ENCODE measurements at places on chromosomes 3 and 15. TPM values are rescaled to one million over a fixed set of nuclear protein-coding genes. Genes with fewer than 3 reads are reported as not detected.

- H3K4me3 ChIP-seq: peak overlapping the region; percentile 33
- H3K27me3 ChIP-seq: peaks cover 21% of the 10 kb centered on the region
- peaks cover 19% of the 10 kb centered on the region for H3K4me1 ChIP-seq
- no peaks in the 10 kb centered on the region for H3K36me3 ChIP-seq
Observed at GRCh38 chr3:194313560-194314387, 37.4 kb downstream of the CPN2 start.

DNA sequence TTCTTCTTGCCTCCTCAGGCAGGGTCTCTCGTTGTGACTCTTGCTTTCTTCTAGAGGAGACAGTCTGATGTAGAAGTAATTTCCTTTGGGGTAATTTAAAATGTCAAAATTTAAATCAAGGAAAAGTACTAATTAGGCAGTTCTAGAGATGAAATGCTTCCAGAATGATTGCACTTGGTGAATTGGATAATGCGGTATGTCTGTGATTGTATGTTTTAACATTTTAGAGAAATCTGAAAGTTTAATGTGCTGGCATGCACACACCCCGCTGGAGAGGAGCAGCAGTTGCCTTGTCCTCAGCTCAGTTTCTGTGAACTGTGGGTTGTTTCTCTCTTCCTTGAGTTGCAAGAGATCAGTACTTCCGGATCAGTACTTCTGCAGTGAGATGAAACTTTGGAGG lies 322.9 kb upstream of the CTDSPL start:
- H3K36me3 ChIP-seq: no peaks in the 10 kb centered on the region
- peaks cover 2% of the 10 kb centered on the region for H3K4me1 ChIP-seq
- no peak overlapping the region for H3K27ac ChIP-seq
- peaks cover 39% of the 10 kb centered on the region for H3K27me3 ChIP-seq

GRCh38 chr3:102200126-102200525 lies 234.7 kb upstream of the ZPLD1 start:
- no peak for DNase-seq
- H3K36me3 ChIP-seq: peaks cover 3% of the 10 kb centered on the region
- no peak overlapping the region for H3K27ac ChIP-seq
- H3K4me3 ChIP-seq: no peak overlapping the region
- peaks cover 2% of the 10 kb centered on the region for H3K4me1 ChIP-seq

DNA sequence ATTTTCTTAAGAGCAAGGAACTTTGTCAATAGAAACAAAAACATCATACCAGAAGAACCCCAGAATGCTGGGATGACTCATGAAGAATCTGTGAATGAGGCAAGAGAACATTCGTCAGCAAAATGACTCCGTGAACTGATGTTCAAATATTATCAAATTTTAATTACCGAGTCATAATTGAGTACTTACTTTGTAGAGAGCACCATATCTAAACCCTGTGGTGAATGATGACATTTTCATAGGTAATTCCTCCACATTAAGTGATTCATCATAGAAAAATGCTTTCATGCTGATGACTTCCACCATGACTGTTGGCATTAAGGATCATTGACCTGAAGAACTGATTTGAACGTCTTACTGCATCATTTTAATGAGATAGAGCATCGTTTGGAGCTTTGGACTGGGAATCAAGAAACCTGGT lies 56.3 kb downstream of the PPARG start:
- no peak for DNase-seq
- no peak overlapping the region for H3K27ac ChIP-seq
- H3K4me3 ChIP-seq: peak overlapping the region; percentile 56
- peaks cover 8% of the 10 kb centered on the region for H3K4me1 ChIP-seq

DNA sequence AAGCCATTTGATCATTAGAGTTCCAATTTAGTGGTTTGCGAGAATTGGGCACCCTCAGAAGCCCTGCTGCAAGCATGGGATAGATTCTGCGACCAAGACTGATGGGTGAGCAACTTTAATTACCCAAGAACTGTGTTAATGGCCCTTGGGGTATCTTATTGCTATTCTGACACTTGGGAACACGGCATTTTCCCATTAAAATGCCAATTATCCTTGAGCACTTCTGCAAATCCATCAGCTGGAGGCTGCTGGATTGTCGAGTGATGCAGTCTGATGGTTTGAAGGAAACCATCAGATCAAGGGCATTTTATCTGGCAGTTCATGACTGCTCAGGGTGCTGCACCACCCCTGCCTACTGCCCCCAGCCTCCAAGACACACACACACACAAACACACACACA lies 183.6 kb upstream of the PROK2 start:
- no peak for DNase-seq
- H3K4me1 ChIP-seq: no peaks in the 10 kb centered on the region
- H3K4me3 ChIP-seq: no peak overlapping the region
- H3K27me3 ChIP-seq: peaks cover 44% of the 10 kb centered on the region

DNA sequence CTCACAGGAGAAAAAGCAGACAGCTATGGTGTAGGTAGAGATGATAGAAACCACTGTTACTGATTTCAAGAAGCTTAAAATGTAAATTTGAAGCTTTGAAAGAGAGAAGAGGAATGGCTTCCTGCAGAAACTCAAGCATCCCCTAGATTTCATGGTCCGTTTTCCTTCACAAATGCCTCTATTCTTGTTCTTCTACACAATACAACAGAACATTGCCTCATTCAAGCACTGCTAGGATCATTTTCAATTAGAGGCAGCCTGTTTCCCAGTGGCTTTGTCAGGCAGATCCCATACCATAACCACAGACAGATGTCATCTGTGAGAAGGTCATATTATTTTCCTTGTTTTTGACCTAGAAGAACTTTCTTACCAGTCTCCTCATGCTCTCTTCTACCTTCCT lies 77.9 kb upstream of the SPRED1 start:
- peaks cover 42% of the 10 kb centered on the region for H3K27me3 ChIP-seq
- no peak overlapping the region for H3K27ac ChIP-seq
- DNase-seq: no peak
- H3K36me3 ChIP-seq: no peaks in the 10 kb centered on the region
- H3K4me1 ChIP-seq: no peaks in the 10 kb centered on the region
- H3K4me3 ChIP-seq: no peak overlapping the region

- H3K36me3 ChIP-seq: no peaks in the 10 kb centered on the region
- no peaks in the 10 kb centered on the region for H3K27me3 ChIP-seq
Observed at GRCh38 chr15:53384417-53384816, 375.0 kb downstream of the WDR72 start.

DNA sequence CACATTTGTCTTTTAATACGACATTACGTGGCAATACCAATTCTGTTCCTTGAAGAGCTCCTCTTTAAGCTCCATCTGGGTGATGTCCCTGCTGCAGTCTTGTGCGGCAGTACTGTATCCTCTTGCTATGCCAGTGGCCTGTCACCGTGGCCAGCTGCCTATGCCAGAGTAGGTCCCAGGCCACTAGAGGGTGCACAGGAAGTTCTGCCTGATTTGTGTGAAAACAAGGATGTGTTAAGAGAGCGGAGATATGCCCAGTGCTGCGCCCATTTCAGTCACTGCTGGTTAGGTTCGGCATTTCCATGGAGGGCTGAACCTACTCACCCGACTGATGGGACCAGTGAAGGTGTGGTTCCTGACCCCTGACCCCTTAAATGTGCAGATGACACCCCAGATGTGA lies 25.2 kb downstream of the NIPA1 start:
- peak overlapping the region; percentile 34 for H3K27ac ChIP-seq
- H3K27me3 ChIP-seq: no peaks in the 10 kb centered on the region
- H3K36me3 ChIP-seq: no peaks in the 10 kb centered on the region
- H3K4me1 ChIP-seq: no peaks in the 10 kb centered on the region
- no peak for DNase-seq

DNA sequence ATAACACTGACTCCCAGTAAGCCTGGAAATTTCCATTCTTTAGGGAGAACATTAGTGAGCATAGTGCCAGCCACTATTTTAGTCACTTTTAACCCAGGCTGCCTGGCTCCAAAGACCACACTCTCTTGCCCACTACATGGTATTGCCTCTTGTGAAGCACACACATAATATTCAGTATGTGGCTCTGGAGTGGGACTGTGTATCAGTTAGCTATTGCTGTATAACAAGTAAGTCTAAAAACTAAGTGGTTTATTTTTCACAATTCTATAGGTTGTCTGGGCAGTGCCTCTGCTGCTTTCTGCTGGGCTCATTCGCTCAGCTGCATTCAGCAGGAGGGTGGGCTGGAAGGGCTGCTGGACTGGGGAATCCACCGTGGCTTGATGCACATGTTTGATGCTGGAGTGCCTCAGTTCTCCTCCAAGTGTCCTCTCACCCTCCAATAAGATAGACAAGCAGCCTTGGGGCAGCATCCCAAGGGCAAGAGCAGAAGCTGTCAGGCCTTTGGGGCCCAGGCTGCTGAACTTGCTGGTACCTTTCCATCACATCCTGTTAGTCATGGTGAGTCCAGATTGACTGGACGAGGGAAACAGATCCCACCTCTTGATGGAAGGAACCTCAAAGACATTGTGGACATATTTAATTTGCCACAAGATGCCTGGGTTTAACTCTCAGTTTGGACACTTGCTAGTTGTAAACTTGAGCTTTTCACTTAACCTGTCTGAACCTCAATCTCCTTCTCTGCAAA lies 66.6 kb upstream of the TLE3 start:
- no peak for DNase-seq
- peaks cover 15% of the 10 kb centered on the region for H3K27me3 ChIP-seq
- H3K36me3 ChIP-seq: no peaks in the 10 kb centered on the region
- peaks cover 2% of the 10 kb centered on the region for H3K4me1 ChIP-seq
- H3K4me3 ChIP-seq: no peak overlapping the region

- H3K36me3 ChIP-seq: no peaks in the 10 kb centered on the region
- no peak overlapping the region for H3K4me3 ChIP-seq
- no peaks in the 10 kb centered on the region for H3K27me3 ChIP-seq
- peak overlapping the region; percentile 43 for H3K27ac ChIP-seq
- H3K4me1 ChIP-seq: peaks cover 36% of the 10 kb centered on the region
Observed at GRCh38 chr15:60762638-60763037, 283.7 kb upstream of the ICE2 start.

DNA sequence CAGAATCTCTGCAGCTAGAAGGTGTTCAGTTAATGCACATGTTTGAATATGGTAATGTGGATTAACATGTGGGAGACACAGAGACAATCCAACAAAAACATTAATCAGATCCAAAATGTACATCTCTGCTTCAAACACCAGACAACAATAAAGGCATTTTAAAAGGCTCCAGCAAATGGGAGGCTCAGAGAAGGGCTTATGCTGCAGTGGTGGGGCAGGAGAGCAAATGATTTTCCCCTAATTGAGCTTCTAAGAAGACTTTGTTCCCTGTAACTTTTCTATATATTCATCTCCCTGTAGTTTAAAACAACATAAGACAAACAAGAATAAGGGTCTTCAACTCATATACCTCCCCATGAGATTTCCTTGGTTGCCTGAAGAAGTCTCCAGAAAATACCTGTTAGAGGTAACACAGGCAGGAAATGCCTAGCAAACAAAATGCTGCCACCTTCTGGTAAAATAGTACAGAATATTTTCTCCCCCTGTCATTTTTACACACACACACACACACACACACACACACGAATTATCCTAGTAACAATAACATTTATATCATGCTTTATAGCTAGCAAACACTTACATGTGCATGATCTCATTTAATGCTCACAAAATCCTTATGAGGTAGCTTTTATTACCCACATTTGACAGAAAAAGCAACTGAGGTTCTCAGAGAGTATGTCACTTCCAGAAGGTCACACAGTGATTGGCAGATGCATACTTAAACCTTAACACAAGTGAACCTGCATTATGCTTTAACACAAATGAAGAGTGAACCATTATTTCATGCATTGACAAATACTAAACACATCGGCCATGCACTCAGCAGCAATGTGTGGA lies 123.4 kb upstream of the MB21D2 start:
- H3K4me3 ChIP-seq: no peak overlapping the region
- H3K36me3 ChIP-seq: no peaks in the 10 kb centered on the region

DNA sequence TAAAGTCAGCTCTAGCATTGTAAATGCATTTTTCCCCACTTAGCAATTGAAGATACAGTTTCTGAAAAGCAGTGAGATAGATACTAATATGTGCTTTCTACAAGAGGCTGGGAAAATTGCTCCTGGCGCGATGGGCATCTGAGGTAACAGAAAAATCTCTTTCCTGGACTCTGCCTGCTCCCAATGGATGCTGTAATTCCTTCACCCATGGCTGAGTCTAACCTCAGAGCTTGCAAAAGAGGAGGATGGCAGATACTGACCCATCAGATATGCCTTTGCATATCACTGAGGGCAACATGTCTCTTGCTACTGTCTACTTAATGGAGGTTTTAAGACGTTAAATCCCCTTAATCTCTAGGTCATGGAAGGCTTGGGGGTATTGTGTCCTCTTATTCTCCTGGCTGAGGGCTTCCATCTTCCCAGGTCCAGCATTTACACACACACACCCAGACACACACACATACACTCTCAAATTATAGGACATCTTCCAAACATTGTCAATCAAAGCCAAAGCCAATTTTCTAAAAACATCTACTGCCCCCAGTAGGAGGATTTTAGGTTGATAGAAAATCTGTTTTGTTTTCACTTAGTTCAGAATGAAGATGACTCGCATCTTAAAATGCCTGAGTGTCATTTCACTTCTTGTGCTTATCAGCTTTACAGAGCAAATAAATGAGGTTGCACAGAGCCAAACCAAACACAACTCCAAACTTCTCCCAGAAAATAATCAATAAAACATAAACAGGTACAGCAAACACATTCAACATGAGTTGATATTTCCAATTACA lies 2.4 kb downstream of the TRPM1 start:
- no peak overlapping the region for H3K27ac ChIP-seq
- no peaks in the 10 kb centered on the region for H3K36me3 ChIP-seq
- no peak for DNase-seq
- peaks cover 11% of the 10 kb centered on the region for H3K27me3 ChIP-seq
- H3K4me1 ChIP-seq: peaks cover 6% of the 10 kb centered on the region

DNA sequence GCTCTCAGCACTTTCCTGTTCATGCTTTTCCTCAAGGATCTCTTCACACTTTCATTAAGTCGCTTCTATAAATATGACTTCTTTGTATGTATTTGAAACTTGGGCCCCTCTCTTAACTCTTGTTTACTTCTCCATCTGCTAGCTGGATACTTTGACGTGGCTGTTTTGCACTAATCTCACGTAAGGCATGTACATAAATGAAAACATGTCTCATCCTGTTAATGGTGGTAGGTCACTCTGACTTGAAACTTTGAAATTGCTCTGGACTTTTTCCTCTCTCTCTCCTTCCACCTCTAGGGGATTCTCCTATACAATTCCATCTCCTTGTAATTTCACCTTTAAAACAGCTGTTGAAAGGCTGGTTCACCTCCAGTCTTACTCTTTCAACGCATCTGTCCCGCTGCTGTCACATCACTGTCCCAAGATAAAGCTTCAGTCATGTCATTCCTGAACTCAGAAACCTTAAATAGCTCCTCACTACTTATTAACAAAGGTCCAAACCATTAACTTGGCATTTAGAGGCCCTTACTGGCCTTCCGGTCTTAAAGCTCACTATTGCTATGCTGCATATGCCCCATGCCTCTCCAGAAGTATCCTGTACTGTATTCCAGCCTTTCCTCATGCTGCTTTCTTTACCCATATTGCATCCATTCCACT lies 1.2 kb downstream of the BLOC1S6 start:
- DNase-seq: no peak
- H3K27ac ChIP-seq: peak overlapping the region; percentile 100
- no peaks in the 10 kb centered on the region for H3K27me3 ChIP-seq
- H3K4me1 ChIP-seq: peaks cover 30% of the 10 kb centered on the region

- H3K27me3 ChIP-seq: no peaks in the 10 kb centered on the region
- H3K36me3 ChIP-seq: no peaks in the 10 kb centered on the region
- H3K27ac ChIP-seq: no peak overlapping the region
- no peaks in the 10 kb centered on the region for H3K4me1 ChIP-seq
- H3K4me3 ChIP-seq: no peak overlapping the region
Observed at GRCh38 chr3:173970281-173970680, 572.7 kb downstream of the NLGN1 start.

CNTN6 gene
- total RNA-seq: not detected

AHSG gene
- total RNA-seq: not detected

TOP2B gene
- 91.8 TPM for total RNA-seq
